ENCODE measurements at places on chromosomes 12 and 14.

GRCh38 chr14:75141062-75141461 is 14.2 kb upstream of the NEK9 start:
- no peak for DNase-seq

DNA sequence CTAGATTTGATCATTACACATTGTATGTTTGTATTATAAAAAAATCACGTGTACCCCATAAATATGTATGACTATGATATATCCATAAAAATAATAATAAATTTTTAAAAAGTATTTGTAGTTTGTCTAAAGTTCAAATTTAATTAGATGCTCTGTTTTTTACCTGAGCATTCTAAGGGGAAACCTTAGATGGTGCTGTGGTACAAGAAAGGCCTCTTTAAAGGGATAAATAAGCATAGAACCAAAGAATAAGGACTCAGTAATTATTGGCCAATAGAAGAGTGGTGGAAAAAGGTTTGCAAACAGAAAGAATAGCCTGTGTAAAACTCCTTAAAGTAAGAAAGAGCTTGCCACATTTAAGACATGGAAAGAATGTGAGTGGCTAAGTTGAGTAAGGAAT is 580.1 kb upstream of the SEL1L start:
- no peak for DNase-seq

- DNase-seq: no peak
These were observed 502.2 kb upstream of the USP15 start for GRCh38 chr12:61757831-61758505.

- DNase-seq: no peak
These were observed 132.7 kb downstream of the SSPN start for GRCh38 chr12:26327975-26328644.

- DNase-seq: no peak
These were observed 72.1 kb downstream of the PRIMA1 start for GRCh38 chr14:93716002-93716745.

DNA sequence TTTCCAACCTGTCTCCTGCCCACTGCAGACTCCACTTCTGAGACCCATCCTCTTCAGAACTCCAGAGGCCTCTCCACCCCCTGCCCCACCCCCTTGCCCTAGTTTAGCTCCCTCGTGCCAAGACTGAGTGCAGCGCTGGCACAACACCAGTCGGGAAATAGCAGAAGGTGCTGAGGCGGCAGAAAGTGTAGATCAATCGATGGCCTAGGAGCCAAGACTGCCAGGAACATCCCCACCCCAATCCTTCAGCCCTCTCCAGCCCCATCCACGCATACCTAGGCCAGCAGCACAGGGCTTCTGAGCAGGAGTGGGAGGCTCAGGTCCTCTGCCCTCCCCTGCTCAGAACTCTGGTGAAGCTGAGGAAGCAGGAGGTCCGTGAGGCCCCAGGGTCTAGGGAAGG is 1.1 kb downstream of the CPNE6 start:
- DNase-seq: no peak

DNA sequence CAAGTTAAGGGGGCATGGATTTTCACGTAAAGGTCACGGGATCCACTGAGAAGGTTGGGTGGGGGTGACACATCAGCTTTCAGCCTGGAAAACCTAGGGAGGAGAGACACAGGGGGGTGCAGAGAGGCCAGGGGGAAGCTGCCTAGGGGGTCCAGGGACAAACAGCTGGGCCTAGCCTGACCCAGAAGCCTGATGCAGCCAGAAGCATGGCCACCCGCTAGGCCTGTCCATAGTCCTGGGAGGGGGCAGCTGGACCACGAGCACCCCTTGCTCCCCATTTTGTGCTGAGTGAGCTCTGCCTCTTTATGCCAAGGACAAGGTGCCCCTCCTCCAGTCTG is 322.7 kb upstream of the RTL1 start:
- no peak for DNase-seq

GRCh38 chr12:48768147-48768546 is 20.7 kb downstream of the ADCY6 start:
- no peak for DNase-seq

GRCh38 chr14:41960281-41960680 is 353.6 kb downstream of the LRFN5 start:
- no peak for DNase-seq

DNA sequence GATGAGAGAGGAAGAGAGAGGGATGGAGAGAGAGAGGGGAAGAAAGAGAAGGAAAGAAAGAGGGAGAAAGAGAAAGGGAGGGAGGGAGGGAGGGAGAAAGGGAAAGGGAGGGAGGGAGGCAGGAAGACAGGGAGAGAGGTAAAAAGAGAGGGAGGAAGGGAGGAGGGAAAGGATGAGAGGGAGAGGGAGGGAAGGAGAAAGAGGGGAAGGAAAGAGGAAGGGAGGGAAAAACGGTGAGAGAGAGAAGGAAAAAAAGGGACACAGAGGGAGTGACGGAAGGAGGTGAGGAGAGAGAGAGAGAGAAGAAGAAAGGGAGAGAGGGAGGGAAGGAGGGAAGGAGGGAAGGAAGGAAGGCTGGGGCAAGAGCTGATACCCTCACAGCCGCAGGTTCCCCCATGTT is 56.8 kb downstream of the FOXN3 start:
- no peak for DNase-seq

DNA sequence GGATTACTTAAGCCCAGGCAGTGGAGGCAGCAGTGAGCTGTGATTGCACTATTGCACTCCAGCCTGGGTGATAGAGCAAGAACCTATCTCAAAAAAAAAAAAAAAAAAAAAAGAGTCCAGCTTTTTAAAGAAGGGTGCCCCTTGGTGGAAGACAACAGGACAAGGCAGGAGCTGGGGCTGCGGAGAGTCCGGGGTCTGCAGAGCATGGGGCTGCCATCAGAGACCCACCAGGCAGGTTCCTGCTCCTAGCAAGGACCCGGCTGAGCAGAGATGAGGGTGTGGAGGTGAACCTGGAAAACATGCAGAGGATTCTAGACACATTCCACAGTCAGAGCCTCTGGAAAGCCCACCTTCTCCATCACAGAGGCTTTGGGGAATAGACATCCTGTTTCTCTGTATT is 21.0 kb upstream of the CIPC start:
- DNase-seq: no peak

- DNase-seq: no peak
These were observed 133.2 kb downstream of the SLC38A4 start for GRCh38 chr12:46692606-46693005.

DNA sequence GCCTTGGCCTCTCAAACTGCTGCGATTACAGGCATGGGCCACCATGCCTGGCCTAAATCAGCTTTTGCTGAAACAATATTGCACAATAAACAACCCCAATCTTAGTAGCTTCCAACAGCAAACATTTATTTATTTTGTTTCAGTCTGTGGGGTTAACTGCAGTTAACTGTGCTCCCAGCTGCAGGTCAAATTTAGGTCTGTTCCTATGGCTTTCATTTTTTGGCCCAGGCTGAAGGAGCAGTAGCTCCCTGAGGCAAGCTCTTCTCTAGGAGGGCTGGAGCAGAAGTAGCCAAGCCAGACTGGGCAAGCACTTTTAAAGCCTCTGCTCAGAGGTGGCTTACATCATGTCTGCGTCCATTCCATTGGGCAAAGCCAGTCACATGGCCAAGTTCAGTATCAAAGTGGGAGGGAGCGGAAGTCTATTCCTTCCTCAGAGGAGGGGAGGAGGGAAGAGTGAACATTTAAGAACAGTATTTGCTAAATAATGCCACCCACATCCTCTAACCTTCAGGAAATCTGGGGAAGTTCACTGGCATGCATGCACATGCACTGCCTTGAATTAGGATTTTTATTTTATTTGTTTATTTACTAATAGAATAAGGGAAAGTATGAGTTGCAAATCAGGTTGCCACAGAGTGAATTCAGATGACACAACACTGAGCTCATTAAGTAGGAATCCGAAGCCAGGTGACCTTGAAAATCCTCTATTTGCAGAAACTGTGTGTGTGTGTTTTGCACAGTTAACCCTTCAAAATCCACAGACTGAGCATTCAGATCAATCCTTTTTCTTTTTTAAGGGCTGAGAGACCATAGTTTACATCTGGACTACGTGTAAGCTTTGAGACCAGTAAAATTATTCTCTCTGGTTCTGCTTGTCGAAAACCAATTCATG is 122.0 kb upstream of the SEL1L start:
- no peak for DNase-seq

DNA sequence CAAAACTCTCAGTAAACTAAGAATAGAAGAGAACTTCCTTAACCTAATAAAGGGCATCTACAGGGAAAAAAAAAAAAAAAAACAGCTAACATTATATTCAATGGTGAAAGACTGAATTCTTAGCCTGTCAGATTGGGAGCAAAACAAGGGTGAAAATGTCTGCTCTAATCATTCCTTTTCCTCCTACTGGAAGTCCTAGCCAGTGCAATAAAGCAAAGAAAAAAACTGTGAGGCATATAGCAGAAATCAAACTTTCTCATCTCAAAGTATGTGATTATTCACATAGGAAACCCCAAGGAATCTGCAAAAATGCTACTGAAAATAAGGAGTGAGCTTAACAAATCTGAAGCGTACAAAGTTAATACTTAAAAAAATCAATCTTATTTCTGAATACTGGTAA is 170.7 kb downstream of the NUAK1 start:
- no peak for DNase-seq

GRCh38 chr12:4431436-4431835 is 14.2 kb downstream of the FGF6 start:
- DNase-seq: no peak

DNA sequence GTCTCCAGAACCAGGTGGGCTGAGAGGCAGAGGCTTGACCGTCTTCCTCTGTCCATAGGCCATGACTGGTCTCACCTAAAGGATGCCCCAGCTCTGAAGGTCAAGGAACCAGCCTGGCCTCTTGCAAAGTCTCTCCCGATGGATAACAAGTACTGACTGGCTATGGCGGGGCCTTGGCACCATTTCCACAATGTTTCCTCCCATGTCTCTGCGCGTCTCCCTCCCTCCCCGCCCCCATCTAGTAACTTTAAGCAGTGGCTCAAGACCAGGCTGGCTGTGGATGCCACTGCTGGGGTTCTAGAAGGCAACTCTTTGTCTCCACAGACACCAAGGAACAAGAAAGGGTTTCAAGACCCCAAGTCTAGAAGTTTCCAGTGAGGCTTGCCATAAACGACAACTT is 275.5 kb downstream of the DPF3 start:
- DNase-seq: no peak

DNA sequence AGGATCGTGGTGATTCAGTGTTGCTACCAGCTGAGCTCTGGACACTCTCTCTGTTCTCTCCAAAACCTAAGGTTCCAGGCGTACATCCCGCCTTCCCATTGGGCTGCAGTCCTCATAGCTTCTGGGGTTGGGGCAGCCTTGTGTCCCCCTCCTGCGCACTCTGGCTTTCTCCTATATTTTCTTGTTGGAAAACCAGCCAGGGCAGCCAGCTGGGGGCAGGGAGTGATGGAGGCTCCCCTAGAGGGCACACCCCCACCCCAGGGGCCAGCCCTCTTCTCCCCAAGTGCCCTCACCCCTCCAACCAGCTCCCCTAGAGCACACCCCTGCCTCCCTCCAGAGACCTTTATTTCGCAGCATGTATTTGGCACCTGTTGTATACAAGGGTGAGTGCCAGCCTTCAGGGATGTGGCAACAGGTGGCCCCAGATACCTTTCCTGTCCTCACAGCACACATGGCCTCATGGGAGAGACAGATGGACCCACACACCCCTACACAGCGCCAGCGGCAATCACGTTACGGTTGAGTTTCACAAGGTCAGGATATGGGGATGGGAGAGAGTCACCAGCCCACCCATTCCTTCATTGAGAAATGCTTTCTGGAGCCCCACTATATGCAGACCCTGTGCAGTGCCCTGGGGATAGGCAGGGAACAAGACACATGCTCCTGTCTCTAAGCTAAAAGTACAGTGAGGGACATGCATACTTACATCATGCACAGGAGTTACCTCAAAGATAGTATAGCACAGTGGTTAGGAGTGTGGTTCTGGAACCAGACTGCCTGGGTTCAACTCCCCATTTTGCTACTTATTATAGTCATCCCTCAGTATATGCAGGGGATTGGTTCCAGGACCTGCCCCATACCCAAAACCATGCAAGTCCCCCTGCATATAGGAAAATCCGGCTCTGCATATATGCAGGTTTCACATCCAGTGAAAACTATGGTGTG is 141.1 kb downstream of the PHETA1 start:
- DNase-seq: no peak

DNA sequence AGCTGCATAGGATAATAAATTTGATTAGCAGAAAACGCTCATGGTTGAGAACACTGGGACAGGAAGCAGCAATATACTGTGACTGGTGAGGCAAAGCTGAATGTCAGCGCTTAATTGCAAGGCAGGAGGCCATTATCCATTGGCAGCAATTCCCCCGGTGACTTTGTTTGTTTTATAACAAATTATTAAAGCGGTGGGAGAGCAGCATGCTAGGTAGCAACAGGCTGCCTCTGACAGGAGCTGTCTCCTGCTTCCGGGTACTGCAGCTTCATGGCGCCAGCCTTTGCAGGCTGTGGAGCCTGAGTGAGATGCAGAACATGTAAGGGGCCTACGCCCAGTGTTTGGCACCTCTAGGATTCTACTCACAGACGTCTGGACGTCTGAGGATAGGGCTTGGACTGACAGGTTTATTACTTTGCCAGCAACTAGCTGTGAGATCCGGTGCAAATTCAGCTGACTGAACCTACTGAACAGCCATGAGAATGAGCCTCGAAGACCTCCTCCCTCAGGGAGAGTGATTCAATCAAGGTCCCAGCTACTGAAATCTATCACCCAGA is 82.1 kb upstream of the SSTR1 start:
- peak; percentile 13 for DNase-seq

- no peak for DNase-seq
These were observed 550 bp upstream of the RESF1 start for GRCh38 chr12:31958569-31959160.

DNA sequence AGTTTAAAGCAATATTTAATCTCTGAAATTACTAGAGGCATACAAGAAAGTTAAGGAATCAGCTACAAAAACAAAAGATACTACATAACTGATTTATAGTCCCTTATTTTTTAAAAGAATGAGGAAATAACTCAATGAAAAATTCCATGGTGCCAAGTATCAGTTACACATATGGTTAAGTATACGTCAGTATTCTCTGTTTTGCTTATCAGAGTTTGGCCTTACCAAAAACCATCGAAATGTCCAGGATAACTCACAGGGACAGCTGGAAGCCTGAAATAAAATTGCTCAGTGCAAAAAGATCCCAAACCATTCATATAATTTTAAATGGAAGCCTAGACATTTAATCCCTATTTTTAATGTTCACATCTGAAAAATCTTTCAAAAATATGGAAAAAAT is 3.6 kb downstream of the CFL2 start:
- DNase-seq: no peak

DNA sequence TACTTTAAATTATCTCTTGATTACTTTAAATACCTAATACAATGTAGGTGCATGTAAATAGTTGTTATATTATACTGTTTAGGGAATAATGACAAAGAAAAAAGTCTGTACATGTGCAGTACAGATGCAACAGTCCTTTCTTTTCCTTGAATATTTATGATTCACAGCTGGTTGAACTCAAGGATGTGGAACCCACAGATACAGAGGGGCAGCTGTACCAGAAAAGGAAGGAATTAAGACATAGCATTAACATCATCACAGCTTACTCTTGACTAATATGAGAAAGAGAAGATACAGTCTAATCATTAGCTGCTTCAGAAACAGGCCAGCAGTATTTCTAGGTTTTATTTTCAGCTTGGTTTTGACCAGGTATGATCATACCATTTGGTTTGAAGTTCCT is 34.7 kb upstream of the AP4S1 start:
- DNase-seq: no peak

- DNase-seq: no peak
These were observed 203.2 kb upstream of the SSTR1 start for GRCh38 chr14:38004610-38004879.

- DNase-seq: no peak
These were observed 1.2 kb upstream of the GOLGA5 start for GRCh38 chr14:92792885-92793284.

GRCh38 chr12:15558915-15559528 is 230.2 kb downstream of the EPS8 start:
- no peak for DNase-seq
